AG04450 (cell line): ENCODE measurements at places on chromosomes 13 and 19. TPM values are rescaled to one million over a fixed set of nuclear protein-coding genes. Genes with fewer than 3 reads are reported as not detected.

GRCh38 chr13:110236431-110236830 is 70.5 kb downstream of the COL4A1 start:
- no peak for DNase-seq

GRCh38 chr19:47381653-47382279 is 32.7 kb downstream of the DHX34 start:
- no peak for DNase-seq

GRCh38 chr19:55488986-55489710 is 912 bp downstream of the SSC5D start:
- DNase-seq = no peak

- no peak for DNase-seq
Measured at GRCh38 chr13:32997399-32997798, 18.8 kb upstream of the KL start.

- DNase-seq = no peak
Measured at GRCh38 chr19:45789035-45789786, 3.4 kb downstream of the DMWD start.

GRCh38 chr13:48265217-48265815 is 32.3 kb downstream of the ITM2B start:
- DNase-seq = no peak

- DNase-seq = no peak
Measured at GRCh38 chr19:30669329-30670010, 297.3 kb downstream of the ZNF536 start.

GRCh38 chr13:102333320-102334198 is 68.3 kb downstream of the FGF14 start:
- DNase-seq = no peak

GRCh38 chr13:21336609-21337349 is 122.3 kb downstream of the ZDHHC20 start:
- DNase-seq = no peak

DNA sequence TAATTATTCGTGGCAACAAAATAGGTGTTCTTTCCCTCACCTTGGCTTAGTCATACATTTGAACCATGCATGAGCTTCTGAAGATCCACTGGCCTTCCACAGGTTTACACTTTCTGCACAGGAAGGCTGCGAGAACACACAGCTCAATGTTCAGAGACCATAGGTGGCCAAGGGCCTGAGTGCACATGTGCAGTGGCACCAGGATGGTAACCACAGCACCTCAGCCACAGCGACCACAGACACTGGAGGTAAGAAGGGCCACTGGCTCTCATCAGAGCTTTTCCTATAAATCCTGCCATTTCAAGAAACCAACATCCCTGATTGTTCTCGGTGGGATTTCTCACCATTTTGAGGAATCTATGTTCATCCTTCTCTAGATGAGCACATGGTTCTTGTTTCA is 1.6 kb downstream of the DCLK1 start:
- no peak for DNase-seq

DNA sequence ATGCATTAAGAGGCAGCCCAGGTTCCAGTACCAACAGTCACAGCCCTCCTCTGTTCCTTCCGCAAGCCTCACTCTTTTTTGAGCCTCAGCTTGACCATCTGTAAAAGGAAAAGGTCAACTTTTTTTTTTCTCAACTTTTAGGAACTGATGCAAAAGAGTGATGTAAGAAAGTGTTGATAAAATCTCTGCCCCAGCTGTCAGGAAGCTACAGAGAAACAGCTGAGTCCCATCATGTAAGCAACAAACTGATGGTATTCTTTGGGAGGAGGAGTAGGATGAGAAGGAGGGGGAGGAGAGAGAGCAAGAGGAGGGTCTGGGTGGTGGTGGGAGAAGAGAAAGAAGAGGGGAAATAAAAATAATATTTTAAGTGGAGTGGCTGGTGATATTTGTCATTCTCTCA is 233.9 kb upstream of the TSHZ3 start:
- DNase-seq = no peak

GRCh38 chr13:95536632-95537241 is 15.8 kb upstream of the CLDN10 start:
- DNase-seq = no peak

DNA sequence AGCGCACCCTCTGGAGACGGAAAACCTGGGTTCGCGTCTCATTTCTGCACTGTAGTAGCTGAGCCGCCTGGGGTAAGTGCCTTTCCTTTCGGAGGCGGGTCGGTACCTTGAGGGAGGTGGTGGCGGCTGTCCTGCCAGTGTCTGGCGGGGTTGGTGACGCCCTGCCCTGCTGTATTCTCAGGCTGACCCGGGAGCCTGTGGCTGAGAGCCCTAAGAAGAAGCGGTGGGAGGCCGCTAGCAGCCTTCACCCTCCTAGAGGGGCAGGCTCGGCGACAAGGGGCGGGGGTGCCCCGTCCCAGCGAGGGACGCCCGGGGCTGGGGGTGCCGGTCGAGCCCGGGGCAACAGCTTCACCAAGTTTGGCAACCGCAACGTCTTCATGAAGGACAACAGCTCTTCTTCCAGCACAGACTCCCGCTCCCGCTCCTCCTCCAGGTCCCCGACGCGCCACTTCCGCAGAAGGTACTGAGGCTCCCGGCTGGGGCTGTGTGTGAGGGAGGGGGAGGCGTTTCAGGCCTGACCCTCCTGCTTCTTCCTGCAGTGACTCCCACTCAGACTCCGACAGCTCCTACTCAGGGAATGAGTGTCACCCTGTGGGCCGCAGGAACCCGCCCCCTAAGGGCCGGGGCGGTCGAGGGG is 6.9 kb downstream of the LENG8 start:
- no peak for DNase-seq

- DNase-seq = no peak
Measured at GRCh38 chr13:95801825-95802224, 124.9 kb downstream of the DNAJC3 start.

GRCh38 chr13:98781045-98781444 is 28.6 kb upstream of the SLC15A1 start:
- no peak for DNase-seq

DNA sequence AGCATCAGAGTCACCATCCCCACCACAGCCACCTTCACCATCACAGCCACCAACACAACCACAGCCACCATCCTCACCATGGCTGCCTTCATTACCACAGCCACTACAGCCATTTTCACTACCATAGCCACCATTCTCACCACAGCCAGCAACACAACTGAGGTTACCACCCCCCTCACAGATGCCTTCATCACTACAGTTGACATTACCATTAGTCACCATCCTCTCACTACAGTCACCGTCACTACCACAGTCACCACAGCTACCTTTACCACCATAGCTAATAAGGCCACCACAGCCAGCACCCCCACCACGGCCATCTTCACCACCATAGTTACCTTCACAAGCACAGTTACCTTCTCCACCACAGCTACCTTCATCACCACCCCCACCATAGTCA is 269.6 kb downstream of the DNAJC15 start:
- DNase-seq = no peak

DNA sequence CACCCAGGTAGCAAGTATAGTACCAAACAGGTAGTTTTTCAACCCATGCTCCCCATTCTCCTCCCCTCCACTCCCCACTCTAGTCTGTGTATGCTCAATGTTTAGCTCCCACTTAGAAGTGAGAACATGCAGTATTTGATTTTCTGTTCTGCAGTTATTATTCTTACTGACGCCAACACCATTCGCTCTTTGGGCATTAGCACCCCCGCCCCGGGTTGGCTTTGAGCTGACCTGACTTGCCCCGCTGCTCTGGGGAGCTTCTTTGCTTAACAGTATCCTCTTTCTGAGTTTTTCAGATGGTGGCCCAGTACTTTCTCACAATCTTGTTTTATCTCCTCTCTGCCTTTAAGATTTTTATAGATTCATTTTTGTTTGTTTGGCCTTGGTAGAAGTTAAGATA is 138.7 kb downstream of the CRYL1 start:
- DNase-seq = no peak

GRCh38 chr19:51359294-51359693 is 6.9 kb downstream of the ETFB start:
- peak; percentile 79 for DNase-seq

GRCh38 chr13:92991692-92992091 is 234.9 kb upstream of the GPC6 start:
- DNase-seq = no peak

DNA sequence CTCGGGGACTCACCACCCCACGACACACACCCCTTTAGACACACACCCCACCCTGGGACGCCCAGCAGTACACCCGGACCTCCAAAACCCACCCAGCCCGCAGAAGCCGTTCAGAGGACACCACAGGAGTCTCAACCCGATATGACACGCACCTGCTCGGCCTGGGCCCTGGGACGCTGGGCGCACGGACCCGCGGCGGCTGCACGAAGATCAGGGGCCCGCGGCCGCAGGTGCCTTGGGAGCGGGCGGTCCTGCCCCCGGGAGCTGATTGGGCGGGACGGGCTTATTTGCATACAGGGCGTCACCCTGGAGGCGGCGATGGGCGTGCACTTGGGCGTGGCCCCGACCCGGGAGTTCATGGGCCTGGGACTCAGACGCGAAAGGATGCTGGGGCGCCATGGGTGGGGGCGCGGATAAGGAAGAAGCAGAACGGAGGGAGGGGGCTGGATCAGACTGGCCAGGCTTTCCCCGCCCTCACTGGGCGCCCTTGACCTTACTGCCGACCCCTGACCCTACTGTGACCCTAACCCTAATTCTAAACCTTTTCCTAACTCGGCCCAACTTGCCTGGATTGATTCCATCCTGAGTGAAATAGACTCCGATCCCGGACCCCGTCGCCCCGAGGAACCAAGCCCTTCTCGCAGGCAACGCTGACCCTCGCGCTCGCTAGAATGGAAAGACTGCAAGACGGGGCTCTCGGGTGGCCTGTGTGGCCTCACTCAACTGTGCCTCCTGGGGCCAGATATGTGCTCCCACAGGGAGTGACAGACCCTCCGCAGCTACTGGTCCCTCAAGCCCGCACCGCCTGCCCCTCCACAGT is at the start of gene MEF2B:
TSS of gene MEF2B (minus strand) at position 211 of the 820 bp plus-strand sequence. CDS start 19,528 bp downstream, outside the sequence.
- no peak for DNase-seq

GRCh38 chr19:11821474-11822109 is 7.5 kb downstream of the ZNF440 start:
- no peak for DNase-seq

DNA sequence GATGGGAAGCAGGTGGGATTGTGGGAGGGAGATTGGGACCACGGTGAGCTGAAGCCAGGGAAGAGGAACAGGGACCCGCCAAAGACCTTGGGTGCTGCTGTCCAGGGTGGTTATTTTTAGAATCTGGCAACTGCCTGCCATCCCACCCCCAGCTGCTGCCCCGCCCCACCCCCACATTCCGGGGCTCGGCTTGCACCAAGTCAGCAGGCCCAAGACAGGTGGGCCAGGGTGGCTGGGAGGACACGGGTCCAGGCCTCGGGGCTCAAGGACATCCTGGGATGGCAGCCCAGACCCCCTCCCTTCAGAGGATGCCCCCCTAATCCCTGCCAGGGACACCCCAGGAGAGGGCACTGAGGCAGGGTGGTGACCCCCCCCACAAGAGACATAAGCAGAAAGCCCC is 827 bp downstream of the CKM start:
- no peak for DNase-seq

DNA sequence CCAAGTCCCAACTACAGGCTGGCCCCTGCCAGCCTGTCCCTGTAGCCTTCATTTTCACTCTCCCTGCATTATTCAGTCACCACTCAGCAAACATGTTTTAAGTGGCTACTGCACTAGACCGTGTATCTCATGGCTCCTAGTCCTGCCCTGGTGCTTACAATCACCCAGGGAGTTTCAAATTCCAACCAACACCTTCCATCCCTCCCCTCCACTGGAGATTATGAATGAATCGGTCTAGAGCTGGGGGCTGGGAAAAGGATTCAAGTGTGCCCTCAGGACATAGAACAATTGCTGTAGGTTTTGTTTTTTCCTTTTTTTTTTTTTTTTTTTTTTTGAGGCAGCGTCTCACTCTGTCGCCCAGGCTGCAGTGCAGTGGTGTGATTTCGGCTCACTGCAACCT is 15.0 kb upstream of the TNFAIP8L1 start:
- no peak for DNase-seq

- peak; percentile 66 for DNase-seq
Measured at GRCh38 chr19:40433391-40434216, 7.8 kb upstream of the SERTAD1 start.

GRCh38 chr19:34084396-34085145 is 87.7 kb upstream of the LSM14A start:
- no peak for DNase-seq

GRCh38 chr13:109874484-109875454 is 88.4 kb upstream of the IRS2 start:
- DNase-seq = no peak

DNA sequence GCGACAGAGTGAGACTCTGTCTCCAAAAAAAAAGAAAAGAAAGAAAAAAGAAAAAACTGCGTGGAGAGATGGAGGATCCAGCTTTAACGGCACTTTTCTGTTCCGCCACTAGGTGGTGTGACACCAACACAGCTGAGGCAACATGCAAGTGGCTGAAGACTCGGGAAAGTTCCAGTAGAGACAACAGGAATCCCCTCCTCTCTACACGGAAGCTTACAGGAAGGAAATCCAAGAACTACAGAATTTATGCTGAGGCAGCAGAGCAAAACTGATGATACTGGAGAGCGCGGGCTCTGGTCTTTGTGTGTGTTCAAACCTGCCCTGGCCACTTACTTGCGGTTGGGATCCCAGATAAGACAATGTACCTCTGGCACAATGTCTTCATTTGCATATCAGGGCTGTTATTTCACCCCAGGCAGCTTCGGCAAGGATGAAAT is 9.9 kb downstream of the RANBP3 start:
- DNase-seq = peak; percentile 67

DNA sequence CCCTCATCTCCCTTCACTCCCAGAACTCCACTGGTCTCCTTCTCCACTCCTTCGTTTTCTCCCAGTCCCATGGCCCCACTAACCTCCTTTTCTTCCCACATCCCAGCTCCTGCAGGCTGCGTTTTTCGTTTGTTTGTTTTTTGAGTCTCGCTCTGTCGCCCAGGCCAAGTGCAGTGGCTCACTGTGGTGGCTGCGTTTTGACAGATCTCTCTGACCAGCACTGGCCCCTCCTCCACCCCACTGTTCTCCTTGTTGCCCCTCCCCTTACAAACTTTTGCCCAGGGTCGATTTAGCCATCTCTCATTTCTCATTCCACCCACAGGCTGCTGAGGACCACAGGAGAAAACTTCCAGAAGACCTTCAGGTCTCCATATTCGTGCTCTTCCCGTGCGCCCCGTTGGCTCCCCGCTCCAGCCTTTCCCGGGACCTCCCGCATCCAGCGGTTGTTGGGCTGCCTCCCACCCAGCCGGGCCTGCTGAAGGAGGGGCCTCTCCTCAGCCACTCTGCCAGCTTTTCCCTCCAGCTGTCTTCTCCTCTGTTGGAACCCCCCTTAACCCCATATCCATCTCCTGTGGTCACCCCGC is 40.6 kb upstream of the GJB6 start:
- DNase-seq = no peak

SLC1A6 gene
- polyA plus RNA-seq = not detected in 2 replicates

CCL25 gene
- polyA plus RNA-seq = not detected in 2 replicates

CEACAM4 gene
- not detected in 2 replicates for polyA plus RNA-seq

MAB21L1 gene
- 0.02 and 0.07 TPM in 2 replicates for polyA plus RNA-seq

CYP4F2 gene
- polyA plus RNA-seq = not detected in 2 replicates

ZNF581 gene
- polyA plus RNA-seq = 19.1 and 22.9 TPM in 2 replicates

TLE2 gene
- 0.47 and 0.82 TPM in 2 replicates for polyA plus RNA-seq

CATSPERD gene
- polyA plus RNA-seq = not detected in 2 replicates

KIR2DL4 gene
- polyA plus RNA-seq = not detected in 2 replicates

CYP4F3 gene
- polyA plus RNA-seq = 0.11 TPM in 1 of 2 replicates, not detected in the other

ZC3H13 gene
- 10.6 and 14.0 TPM in 2 replicates for polyA plus RNA-seq
